H1 (cell line): ENCODE measurements at places on chromosomes 6 and 20. TPM values are rescaled to one million over a fixed set of nuclear protein-coding genes. Genes with fewer than 3 reads are reported as not detected.

Gene CGAS
- 6.3 and 6.7 TPM in 2 replicates for total RNA-seq

DNA sequence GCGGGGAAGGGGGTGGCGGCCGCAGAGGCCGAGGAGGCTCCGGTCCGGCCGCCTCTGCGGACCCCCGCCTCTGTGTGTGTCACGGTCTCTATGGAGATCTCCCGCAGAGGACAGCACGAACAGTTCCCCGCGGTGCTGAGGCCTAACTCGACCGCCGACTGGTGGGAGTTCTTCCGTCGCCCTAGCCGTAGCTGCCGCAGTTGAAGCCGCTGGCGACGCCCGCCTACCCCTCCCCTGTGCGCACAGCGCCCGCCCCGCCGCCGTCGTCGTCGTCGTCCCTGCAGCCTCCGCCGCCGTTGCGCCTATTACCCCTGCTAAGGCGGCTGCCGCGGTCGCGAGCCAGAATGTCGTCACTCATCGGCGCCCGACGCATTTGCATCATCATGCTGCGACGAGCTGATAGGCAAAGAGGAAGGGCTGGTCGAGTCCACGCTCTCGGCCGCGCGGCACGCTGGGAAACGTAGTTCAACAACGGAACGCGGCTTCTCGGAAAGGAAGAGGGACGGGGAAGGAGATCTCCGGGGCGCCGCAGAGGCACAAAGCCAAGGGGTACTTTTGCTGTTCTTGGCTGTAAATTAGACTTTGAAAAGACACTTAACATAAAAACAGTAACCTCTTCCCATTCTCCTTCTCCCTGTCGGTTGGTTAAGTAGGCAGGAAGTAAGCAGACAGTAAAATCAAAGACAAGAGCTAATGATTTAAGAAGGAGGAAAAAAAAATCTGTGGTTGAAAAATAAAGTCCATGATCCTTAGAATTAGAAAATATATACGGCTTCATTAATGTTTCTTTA is at the start of gene NUP153:
TSS of gene NUP153 (minus strand) at position 346 of the 791 bp plus-strand sequence. CDS start 538 bp downstream, outside the sequence.
- peak; percentile 100 for DNase-seq

- DNase-seq = no peak
These were observed 216.2 kb upstream of the SOX4 start for GRCh38 chr6:21377356-21377755.

DNA sequence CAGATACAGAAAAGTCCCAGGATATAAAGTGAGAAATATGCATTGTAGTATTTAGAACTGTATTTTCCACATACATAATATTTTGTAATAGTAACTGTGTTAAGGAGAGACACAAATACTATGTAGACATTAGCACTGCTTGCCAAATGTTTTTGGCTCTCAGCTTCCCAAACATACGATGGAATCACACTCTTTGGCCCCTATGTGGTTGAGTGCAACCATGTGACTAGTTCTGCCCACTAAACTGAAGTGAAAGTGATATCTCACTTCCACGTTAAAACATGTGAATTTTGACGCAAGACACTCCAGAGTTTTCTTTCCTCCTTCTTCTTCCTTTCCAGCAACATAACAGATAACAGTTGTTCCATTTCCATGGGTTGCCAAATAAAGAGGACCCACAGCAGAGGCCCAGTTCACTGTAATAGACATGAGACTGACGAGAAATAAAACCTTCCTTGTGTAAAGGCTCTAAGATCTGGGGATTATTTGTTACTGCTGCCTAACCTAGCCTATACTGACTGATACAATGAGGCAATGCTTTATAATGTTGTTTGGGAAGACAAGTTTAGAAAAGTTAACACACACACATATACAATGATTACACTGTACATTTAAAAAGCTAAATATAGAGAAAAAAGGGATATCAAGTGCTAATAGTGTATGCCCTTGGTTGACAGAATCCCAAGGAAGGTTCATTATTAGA is 97.2 kb downstream of the PTPRT start:
- no peak for DNase-seq

DNA sequence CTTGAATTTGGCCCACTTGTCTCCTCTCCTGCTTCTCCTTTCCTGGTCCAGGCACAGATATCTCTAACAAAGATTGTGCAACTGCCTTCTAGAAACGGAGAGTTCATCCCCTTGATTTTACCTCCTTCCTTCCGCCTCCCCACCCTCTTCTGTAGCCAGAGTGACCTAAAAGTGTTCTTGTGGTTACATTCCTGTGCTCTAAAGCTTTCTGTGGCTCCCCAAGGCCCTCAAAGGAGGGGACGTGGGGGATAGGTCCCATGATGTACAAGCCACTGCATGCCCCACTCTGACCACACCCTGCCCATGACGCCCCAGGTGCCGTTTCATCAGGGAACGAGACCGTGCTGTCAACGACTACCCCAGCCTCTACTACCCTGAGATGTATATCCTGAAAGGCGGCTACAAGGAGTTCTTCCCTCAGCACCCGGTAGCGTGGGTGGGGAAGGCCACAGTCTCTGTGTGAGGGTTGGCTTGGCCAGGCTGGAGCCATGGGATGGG is 8.2 kb downstream of the CDC25B start:
- no peak for DNase-seq

- DNase-seq = no peak
These were observed 47.5 kb downstream of the DLL1 start for GRCh38 chr6:170243386-170243785.

DNA sequence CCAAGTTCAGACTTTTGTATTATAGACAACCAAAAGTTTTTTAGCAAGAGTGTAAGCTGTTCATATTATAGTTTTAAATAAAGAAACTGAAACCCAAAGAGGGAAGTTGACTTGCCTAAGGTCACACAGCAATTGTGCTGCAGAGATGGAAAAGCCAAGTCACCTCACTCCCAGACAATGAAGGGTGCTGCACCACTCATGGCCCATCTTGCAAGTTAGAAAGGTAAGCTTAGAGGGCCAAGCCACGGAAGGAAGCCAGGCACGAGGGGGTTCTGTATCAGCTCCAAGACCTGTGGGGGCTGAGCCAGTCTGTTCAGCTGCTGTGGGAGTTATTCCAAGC is 860 bp downstream of the DEFB124 start:
- no peak for DNase-seq

Gene TCP11
- not detected in 2 replicates for total RNA-seq

Gene PRDM13
- 0.09 and 0.13 TPM in 2 replicates for total RNA-seq

GRCh38 chr20:62011938-62012534 is 53.6 kb downstream of the TAF4 start:
- no peak for DNase-seq

Gene ARHGAP40
- total RNA-seq = 0.74 and 0.86 TPM in 2 replicates

GRCh38 chr20:44471481-44471882 is 4.2 kb upstream of the TTPAL start:
- no peak for DNase-seq

- no peak for DNase-seq
These were observed 660.4 kb downstream of the CD109 start for GRCh38 chr6:74356391-74356790.

DNA sequence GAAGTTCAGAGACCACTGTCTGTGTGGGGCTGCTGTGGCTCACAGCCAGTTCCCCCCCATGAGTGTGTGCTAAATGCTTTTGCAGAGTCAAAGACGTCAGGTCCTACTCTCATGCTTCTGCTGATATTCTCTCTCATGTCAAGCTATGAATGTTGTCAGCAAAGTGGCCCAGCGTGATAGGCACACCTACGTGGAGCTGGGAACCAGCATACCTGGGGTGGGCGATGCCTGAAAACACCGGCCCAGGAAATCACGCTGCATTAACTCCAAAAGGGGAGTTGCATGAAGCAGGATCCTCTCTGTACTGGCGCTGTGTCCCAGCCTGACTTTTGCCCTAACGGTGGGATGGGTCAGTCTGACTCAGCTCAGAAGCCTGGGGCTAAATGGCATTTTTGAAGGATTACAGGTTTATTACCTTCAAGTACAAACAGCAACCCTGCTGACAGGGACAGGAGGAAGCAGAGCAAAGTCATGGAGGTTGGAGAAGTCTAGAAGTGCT is 9.0 kb upstream of the MRPS10 start:
- peak; percentile 41 for DNase-seq

DNA sequence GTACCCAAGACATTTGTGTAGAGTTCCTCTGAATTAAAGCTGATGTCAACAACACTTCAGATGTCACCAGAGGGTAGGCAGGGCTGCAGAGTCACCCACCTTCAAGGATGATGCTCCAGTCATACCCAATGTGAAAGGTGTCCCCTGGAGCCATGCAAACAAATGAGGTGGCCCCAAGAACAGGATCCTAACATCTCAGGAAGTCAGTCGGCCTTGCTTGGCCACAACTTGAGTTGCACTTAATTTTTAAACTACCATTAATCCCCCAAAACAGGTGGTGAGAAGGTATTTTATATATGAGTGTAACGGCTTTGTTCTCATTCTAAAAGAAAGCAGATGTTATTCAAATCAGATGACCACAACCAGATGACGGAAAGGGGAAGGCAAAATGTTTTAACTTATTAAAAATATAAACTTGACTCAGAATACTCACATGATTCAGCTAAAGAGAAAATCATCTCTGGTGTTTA is 21.1 kb upstream of the SERPINB1 start:
- no peak for DNase-seq

Gene SLC17A1
- total RNA-seq = not detected in 2 replicates

Gene TBP
- 17.9 and 20.9 TPM in 2 replicates for total RNA-seq

DNA sequence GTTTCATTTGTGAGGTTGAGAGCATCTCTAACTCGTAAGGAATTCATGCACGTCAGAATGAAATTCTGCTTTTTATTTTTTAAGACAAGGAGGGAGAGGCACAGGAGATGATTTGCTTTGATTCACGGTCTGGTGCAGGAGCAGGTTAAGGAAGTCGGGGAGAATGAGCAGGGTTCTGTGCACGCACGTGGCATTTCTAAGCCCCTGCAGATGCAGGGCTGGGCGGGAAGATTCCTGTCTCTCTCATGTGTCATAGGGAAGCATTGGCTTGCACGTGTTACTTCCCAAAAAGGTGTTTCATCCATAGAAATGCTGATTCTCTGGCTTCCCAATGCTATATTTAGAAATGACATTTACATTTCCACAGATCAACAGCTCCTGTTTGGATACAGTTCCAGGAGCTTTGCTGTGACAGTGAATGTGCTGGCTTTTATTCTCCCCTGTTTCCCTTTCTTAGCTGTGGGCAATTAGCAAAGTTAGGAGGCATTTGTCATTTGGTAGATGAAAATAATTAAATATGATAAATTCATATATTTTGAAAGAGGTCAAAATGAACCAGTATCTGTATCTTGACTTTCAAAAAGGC is 119.7 kb upstream of the ZFP64 start:
- DNase-seq = peak; percentile 49

Gene TMEM217
- 0.29 and 0.60 TPM in 2 replicates for total RNA-seq

- DNase-seq = no peak
These were observed 87.8 kb downstream of the PFDN4 start for GRCh38 chr20:54295686-54296085.

DNA sequence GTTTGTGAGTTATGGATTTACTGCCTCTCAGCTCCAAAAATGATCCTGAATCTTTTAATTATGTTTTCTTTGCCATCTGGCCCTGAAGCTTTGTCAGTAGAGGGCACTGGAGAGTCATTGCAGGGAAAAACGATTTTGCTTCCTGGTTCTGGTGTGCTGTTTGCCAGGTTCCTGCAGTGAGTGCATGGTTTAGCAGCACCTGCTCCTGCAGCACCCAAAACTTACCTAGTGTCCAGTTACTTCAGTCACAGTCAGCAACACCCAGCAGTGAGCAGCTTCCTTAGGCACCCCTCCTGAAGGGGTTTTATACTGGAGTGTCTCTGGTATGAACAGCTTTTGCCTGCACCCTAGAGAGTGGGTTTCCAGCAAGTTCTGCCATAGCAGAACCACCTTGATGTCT is 6.0 kb upstream of the TRIM26 start:
- no peak for DNase-seq

DNA sequence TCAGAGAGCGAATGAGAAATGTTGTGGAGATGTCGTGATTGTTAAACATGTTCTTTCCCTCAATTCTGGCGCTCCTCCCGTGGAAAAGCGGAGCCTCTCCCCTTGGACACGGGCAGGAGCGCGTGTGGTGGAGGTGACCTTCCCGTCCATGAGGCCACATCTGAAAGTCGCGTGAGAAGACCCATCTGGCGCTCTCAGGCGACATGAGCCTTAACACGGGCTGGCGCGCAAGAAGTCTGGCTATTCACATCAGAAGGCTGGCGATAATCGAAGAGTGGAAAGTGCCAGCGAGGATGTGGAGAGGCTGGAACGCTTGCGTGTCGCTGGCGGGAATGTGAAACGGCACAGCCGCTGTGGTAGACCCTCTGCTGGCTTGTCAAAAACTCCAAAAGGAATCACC is 341.3 kb downstream of the ZFAND3 start:
- no peak for DNase-seq

- no peak for DNase-seq
These were observed 284.9 kb upstream of the NRSN1 start for GRCh38 chr6:23841116-23841515.
